ENCODE measurements at places on chromosomes 6 and 20.

GRCh38 chr6:20400456-20401204 lies 1.0 kb upstream of the E2F3 start:
- peak; percentile 8 for DNase-seq

- no peak for DNase-seq
Observed at GRCh38 chr6:79394690-79395089, 142.5 kb downstream of the LCA5 start.

- DNase-seq: no peak
Observed at GRCh38 chr20:45339799-45340198, 8.4 kb downstream of the SDC4 start.

DNA sequence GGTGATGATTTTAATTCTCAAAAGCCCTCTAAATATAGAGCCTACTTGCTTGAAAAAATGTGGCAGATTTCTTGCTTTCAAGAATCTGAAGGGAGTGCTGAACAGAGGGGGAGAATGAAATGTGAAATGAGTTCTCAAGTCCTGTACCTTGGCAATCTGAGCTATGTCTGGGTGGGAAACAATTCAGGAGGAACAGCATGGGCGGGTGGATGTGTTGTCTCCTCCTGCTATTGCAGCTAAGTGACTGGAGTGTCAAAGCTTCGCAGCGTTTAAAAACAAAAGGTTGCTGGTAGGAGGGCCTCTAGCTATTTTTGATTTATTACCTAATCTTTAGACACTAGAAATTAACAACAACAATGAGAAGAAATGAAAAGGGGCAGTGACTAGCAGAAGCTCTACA lies 102.5 kb upstream of the ARG1 start:
- no peak for DNase-seq

DNA sequence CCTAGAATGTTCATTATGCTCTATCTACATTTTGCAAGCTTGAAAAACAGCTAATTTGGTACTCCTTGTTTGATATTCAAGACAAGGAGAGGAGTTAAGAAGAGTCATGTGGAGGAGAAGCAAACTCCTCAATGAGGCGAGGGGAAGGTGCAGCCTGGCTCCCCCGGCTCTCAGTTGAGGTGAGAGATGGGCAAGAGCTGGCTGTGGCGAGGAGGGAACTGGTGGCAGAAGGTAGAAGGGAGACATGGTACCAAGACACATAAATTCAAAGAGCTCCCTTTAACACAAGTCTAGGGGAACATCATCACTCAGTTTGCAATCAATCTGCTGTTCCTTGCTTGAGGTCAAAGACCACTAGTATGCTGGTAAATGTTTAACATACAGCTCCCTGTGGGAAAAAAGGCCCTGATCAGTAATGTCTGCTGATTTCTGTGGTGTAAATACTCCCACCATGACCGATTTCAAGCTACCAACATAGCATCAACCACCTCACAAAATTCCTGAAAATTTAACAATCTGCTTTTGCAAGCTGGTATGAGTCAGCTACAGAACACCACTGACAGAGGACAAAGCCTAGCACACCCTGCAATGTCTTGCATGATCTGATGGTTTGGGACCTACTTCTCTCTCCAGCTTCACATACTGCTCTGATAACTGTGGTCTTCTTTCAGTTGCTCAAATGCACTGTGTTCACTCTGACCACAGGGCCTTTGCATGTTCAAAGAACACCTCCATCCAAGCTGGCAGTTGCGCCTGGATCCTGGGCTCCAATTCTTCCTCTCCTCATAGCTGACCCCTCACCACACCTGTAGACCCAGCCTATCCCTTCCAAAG lies 516.3 kb upstream of the CHD6 start:
- no peak for DNase-seq

- no peak for DNase-seq
Observed at GRCh38 chr20:57301026-57301425, 28.6 kb upstream of the SPO11 start.

DNA sequence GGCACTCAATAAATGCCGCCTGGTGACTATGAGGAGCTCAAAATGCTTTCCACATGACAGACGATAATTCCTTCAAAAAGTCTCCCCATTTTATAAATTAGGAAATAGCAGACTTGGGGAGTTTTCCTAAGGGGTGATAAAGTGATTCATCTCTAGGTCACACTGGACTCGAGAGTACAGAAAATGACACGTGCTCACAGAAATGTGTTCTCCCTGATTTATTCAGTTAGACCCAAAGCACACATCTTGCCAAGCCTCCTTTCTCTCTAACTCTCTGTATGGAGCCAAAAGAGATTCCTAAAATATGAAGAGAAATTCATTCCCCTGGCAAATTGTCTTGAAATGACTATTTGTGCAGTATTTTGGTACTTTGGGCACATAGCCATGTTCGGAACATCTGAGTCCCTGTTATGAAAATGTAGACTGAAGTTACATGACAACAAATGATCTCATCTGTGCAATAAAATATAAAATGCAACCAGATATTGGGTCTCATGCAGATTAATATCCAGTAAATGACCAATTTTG lies 381.1 kb downstream of the TFAP2B start:
- no peak for DNase-seq

DNA sequence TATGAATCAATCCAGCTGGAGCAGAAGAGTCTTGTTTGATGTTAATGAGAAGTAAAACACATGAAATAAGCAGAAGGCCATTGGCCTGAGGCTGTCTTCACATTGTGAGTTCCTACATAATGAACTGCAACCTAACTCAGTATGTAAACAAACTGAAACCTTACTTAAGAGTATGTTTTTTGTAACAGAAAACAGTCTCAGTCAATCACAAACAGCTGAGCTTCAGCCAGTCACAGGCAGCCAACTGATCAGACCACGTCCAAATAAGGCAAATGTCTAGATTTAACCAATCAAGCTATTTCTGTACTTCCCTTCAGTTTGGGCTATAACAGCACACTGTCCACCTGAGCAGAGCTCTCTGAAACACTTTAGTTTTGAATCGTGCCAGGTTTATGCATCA lies 234.7 kb downstream of the TRDN start:
- DNase-seq: no peak

DNA sequence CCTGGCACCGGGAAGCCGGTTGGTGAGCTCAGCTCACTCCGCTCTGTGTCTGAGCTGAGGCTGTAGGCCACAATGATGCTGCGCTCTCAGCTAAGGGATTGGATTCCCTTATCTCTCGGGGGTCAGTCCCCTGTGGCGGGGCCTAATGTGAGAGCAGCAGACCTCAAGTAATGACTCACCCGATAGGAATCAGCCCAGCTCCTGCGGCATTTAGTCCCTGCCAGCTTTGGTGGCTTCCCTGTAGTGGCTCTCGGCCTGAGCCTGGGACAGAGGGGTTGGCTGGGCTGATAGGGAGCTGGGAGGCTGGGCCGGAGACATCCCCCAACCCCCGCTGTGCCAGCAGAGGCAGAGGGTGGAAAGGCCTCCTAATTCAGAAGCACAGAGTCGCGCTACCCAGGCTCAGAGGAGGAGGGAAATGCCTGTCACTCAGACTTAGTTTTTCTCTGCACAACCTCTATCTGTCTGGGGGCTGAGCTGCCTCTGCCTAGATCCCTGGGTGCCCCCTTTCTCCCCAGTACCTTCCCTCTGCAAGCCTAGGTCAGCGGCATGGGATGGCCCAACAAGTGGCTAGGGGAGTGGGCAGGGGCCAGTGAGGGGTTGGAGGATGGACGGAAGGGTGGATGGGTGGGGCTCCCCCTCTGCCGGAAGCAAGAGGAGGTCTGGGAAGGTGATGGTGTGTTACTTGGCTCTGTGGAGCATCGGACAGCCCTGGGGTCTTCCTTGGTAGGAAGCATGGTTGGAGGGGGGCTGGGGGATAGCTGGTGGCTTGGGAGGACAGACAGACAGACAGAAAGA lies 92.2 kb downstream of the CDH22 start:
- no peak for DNase-seq

- no peak for DNase-seq
Observed at GRCh38 chr20:12055161-12055560, 137.5 kb downstream of the BTBD3 start.

DNA sequence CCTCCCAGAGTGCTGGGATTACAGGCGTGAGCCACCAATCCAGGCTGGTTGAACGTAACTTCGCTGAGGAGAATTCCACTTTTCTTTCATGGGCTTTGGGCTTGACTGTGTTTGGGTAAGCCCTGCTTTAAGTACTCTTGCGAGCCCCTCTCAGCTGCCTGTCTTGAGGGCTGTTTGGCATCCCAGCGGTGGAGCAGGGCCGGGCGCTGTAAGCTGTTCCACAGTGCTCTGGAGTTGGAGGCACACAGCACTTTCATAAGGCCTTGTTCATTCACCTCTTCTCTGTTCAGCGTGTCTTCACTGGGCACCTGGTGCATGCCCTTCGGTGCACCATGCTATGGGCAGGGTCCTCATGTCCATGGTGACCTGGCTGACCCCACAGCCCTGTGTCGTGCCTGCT lies 21.6 kb downstream of the PNLDC1 start:
- no peak for DNase-seq

DNA sequence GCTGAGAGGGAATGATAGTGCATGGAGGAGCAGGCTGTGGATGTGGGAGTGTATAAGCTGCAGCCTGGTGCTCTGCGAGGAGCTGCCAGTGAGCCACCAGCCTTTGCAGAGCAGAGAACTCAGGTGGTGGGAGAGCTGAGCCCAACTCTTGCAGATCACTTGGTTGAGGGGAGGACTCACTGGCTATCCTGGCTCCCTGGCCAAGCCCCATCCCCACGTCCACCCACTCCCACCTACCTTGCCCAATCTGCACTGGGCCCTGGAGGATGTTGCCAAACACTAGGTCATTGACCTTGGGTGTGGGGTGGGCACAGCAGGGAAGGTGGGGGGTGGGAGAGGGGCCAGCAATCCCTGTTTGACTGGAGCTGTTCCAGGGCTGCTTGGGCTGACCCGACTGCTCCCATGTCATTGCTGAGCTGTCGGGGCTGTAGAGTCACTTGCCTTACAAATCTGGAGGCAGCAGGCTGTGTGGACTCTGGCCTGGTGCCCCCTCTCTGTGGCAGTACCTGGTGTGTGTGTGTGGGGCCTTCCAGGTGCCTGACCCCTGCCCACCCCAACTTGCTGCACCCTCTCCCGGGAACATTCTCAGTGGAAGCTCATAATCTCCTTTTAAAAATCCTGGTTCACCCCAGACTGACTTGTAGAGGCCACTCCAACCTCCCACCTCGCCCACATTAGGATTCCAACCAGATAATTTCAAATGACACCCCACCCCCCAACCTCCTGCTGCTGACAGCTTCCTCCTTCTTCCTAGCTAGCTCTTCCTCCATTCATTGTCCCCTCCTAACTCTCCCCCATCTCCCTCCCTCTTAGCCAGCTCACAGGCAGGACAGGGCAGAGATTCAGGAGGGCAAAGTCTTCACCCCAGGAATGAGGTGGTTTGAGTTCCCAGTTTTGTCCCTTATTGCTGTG lies 162.3 kb downstream of the MRPL14 start:
- DNase-seq: no peak

- DNase-seq: no peak
Observed at GRCh38 chr20:7237251-7237650, 469.8 kb downstream of the BMP2 start.

DNA sequence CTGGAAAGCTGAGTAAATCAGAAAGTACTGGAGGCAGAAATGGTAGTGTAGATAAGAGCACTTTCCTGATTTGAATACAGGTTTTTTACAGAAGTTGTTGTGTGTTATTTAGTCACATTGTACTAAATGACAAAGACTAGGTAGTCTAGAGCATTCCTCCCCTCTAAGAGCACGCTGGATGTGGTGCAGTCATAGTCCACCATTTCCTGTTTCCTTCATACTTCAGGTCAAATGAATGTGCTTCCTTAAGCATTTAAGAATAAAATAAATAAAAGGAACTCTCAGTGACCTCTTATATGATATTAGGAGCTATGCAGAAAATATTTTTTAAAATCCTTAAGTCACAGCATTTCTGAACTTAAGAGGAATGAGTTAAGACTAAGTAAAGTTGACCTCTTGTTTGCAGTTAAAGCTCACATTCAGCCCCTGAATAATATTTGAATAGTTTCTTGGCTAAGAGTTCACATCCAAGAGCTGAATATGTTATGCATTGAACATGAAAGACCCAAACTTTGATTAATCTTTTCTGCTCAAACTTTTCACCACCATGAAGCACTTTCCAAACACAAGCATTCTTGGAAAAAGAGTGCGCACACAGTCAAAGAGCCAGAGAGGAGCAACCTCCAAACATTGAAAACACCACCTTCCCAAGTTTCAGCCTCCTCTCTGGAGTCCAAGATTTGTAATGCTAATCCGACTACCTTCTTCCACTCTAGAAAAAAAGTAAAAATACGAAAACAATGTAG lies 53.4 kb upstream of the TMEM30A start:
- DNase-seq: no peak

DNA sequence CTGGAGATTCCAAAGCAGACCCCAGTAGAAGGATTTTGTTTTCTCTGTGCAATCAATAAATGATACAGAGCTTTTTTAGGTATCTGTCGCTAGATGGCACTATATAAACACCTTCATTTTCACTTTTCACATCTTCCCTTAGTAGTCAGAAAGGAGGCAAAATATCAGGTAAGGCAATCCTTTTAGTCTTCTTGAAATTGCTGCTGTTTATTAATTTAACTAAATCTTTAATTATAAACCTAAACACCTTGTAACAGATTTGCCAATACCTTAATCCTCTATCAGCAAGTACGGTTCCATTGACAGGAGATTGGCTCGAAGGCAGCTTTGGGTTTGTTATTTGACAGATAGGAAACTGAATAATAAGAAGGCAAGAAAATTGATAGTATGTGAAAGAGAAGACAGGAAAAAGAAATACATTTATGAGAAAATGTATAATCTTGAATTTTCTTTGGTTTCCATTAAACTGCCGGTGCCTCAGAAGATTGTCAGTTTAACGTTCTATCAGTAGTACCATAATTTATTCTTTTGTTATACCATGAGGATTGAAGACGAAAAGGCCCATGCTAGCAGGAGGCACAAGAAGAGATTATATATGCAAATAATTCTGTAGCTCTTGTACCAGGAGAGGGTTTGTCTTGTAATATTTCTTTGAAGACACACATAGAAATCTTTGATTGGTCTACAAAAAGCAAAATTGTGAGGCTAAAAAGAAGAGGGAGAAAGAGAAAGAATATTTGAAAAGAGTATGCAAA lies 23.5 kb upstream of the IBTK start:
- no peak for DNase-seq

- no peak for DNase-seq
Observed at GRCh38 chr6:57135885-57136284, 36.2 kb upstream of the BAG2 start.

GRCh38 chr20:46334303-46334904 lies 26.1 kb upstream of the CDH22 start:
- no peak for DNase-seq

GRCh38 chr6:127015858-127016257 lies 102.6 kb upstream of the RSPO3 start:
- DNase-seq: no peak

GRCh38 chr6:73648166-73648565 lies 5.6 kb downstream of the SLC17A5 start:
- DNase-seq: no peak

DNA sequence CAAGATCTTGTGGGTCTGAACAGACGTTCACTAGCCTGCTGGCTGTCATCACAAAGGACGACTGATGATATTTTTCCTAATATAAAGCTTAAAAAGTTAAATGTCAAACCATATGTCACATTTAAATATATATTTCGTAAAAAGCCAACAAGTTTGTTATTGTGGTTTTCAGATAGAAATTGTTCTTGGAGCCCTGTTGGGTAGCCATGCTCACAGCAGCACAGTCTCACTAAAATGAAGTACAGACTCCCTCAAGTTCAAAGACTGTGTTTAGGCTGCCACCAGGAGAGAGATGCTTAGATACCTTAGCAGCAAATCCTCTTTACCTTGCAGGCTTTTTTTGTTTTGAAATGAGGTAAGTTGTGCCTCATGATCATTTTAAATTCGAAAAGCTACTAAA lies 17.8 kb downstream of the EEF1E1 start:
- DNase-seq: no peak
